ENCODE measurements at places on chromosomes 4 and X. TPM values are rescaled to one million over a fixed set of nuclear protein-coding genes. Genes with fewer than 3 reads are reported as not detected.

TIMM8A gene
- total RNA-seq, result 15.9 TPM

- no peak overlapping the region for H3K4me3 ChIP-seq
- no peak overlapping the region for H3K27ac ChIP-seq
- H3K36me3 ChIP-seq, result no peaks in the 10 kb centered on the region
- H3K4me1 ChIP-seq, result no peaks in the 10 kb centered on the region
- no peak for DNase-seq
These were observed 295.4 kb downstream of the TRIML1 start for GRCh38 chr4:188434643-188435042.

PAGE4 gene
- not detected for total RNA-seq

GRCh38 chr4:70778888-70779422 is 57.2 kb downstream of the RUFY3 start:
- H3K36me3 ChIP-seq, result peaks cover 4% of the 10 kb centered on the region
- H3K27ac ChIP-seq, result no peak overlapping the region
- no peaks in the 10 kb centered on the region for H3K4me1 ChIP-seq
- no peak overlapping the region for H3K4me3 ChIP-seq
- no peak for DNase-seq

MUC7 gene
- not detected for total RNA-seq

GRCh38 chr4:20075248-20075871 is 176.3 kb upstream of the SLIT2 start:
- H3K4me3 ChIP-seq, result no peak overlapping the region
- no peak for DNase-seq
- H3K27ac ChIP-seq, result no peak overlapping the region
- no peaks in the 10 kb centered on the region for H3K4me1 ChIP-seq

DNA sequence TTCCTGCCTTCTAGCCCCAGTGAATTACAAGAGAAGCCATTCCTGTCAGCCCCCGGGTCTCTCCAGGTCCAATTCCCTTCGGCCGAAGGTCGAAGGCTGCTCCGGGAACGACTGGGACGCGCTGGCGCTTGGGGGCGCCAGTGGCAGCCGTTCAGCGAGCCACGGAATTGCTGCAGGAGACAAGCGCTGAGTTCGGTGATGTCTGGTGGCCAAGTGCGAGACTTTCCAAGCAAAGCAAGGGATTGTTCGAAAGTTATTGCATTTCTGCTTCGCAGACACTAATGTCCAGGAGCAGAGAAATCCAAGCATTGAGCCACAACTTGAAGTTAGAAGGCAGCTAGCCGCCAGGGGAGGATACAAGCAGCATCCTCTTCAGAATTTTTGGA is 1.1 kb upstream of the DKK2 start:
- DNase-seq, result no peak
- H3K27me3 ChIP-seq, result peaks cover 46% of the 10 kb centered on the region
- no peak overlapping the region for H3K4me3 ChIP-seq
- H3K36me3 ChIP-seq, result peaks cover 2% of the 10 kb centered on the region
- H3K4me1 ChIP-seq, result peaks cover 24% of the 10 kb centered on the region

- DNase-seq, result no peak
- H3K36me3 ChIP-seq, result peaks cover 54% of the 10 kb centered on the region
- H3K4me1 ChIP-seq, result peaks cover 92% of the 10 kb centered on the region
- no peaks in the 10 kb centered on the region for H3K27me3 ChIP-seq
- H3K4me3 ChIP-seq, result peak overlapping the region; percentile 30
- peak overlapping the region; percentile 81 for H3K27ac ChIP-seq
These were observed 29.6 kb downstream of the LEF1 start for GRCh38 chr4:108139089-108139488.

DNA sequence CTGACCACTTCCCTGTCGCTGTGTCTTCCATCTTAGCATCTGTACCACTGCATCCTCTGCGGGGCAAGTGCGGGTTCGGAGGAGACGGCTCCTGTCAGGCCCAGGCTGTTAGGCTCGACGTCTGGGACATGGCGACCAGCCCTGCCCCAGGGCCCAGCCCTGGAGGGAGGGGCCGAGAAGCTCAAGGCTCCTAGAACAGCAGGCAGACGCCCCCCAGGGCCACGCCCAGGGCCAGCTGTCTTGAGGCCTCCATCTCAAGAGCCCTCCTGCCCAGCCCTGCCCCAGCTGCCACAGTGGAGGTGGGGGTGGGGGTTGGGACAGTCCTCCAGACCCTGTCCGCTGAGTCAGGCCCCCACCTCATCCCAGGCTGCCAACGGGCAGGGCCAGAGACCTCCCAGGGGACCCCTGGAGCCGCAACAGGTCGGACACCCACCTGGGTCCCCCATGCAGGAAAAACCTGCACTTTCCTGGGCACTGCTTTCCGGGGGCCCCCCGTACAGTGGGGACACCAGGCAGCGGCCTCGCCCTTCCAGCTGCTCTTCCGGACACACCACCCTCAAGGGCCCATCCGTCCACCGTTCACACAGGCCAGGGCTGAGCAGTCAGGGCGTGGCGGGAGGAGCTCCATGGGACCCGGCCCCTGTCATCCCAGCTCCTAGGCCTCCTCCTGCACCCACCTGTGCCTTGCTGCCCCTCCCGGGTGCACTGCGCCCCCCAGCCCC is 83.1 kb downstream of the FAM53A start:
- no peak overlapping the region for H3K4me3 ChIP-seq
- no peak overlapping the region for H3K27ac ChIP-seq
- no peaks in the 10 kb centered on the region for H3K27me3 ChIP-seq
- peaks cover 20% of the 10 kb centered on the region for H3K4me1 ChIP-seq
- no peaks in the 10 kb centered on the region for H3K36me3 ChIP-seq

ELOVL6 gene
- total RNA-seq, result 17.4 TPM

DNA sequence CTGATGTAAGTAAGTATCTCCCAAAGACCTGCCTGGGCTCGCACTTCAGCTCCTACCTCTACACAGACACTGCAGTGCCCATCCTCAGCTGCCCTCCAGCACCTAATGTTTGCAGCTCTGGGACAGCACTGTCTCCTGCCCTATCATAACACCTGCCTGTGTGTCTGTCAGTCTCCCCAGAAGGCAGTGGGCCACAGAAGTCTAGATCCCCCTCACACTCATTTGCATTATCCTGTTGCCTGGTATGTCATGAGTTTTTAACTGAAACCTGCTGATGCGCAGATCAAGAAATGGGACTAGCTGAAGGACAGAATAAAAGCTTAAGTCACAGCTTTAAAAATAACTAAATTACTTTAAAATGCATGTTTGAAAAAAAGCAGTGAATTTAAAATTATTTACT is 43.0 kb downstream of the LRP2BP start:
- no peak overlapping the region for H3K27ac ChIP-seq
- H3K4me3 ChIP-seq, result no peak overlapping the region
- peaks cover 33% of the 10 kb centered on the region for H3K36me3 ChIP-seq
- H3K27me3 ChIP-seq, result no peaks in the 10 kb centered on the region

DNA sequence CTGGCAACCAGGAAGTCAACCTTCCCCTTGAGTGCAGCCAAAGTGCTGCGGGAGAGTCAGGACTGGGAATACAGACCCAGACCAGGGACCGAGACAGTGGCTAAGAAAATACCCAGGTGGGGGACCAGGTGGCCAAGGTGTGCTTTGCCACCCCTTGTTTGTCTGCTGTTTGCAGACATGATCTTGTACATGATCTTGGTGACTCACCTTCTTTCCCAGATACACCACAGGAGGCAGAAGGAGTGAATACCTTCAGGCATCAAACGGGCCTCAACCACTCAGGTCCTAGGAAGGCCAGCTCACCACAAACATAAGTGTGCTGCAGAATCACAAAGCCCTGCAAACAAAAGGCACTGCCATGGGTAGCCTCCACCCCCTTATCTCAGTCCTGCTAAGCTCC is 62.0 kb downstream of the CNGA2 start:
- H3K4me3 ChIP-seq, result no peak overlapping the region
- no peaks in the 10 kb centered on the region for H3K4me1 ChIP-seq
- no peaks in the 10 kb centered on the region for H3K27me3 ChIP-seq
- H3K27ac ChIP-seq, result no peak overlapping the region
- DNase-seq, result no peak

CHM gene
- 17.9 TPM for total RNA-seq

KLB gene
- not detected for total RNA-seq

DNA sequence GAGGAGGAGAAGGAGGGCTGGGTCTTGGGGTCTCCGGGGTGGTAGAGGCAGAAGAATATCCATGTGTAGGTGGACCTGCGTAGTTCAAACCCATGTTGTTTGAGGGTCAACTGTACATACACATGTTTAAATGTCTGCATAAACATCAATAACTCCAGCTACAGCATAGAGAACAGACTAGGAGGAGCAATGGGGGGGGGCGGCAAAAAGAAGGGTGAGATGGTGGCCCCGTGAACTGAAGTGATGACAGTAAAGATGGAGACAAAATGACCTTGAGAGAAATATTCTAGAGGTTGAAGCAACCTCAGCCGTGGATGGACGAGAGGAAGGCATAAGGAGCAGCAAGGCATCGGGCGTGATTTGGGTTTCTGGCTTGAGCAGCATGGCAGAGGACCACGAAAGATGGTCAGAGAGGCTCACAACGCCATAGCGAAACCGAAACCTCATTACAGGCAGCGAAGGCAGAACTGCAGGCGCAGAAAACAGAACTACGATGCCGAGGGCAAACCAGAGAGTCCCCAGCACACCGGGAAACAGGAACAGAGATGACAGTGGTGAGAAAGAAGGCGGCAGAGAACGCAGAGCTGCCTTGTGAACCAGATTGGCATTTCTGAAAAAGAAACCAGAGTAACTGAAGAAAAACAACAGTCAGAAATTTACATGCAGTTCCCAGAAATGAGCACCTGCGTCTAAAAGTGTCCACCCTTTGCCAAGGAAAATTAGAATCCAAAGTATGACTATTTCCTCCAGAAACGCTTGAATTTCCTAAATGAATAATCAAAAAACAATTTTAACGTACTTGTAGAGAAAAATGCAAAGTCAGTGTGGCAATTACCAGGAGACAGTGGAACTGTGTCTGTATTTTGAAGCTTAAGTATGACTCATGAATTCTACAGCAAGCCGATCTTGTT is 50.3 kb upstream of the ENPP6 start:
- H3K4me1 ChIP-seq, result peaks cover 66% of the 10 kb centered on the region
- H3K27ac ChIP-seq, result peak overlapping the region; percentile 99
- H3K4me3 ChIP-seq, result peak overlapping the region; percentile 83
- peak; percentile 89 for DNase-seq
- no peaks in the 10 kb centered on the region for H3K27me3 ChIP-seq

DNA sequence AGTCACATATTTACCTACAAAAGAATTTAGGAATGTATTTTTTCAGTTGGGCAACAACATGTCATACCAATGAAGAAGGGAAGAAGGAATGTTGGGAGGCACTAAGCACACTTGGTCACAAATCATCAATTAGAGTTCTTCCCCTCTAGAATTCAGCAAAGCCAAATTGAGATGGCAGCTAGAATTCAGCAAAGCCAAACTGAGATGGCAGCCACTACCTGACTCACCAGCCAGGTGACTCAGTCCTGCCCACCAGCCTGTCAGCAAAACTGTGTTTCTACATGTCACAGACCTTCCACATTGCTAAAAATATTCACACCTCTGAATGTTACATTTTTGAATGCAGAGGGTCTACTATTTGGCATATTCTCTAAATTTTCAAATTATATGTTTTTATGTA is 63.2 kb upstream of the NOCT start:
- no peak overlapping the region for H3K27ac ChIP-seq
- peaks cover 10% of the 10 kb centered on the region for H3K27me3 ChIP-seq
- no peaks in the 10 kb centered on the region for H3K36me3 ChIP-seq
- no peaks in the 10 kb centered on the region for H3K4me1 ChIP-seq
- H3K4me3 ChIP-seq, result no peak overlapping the region

DNA sequence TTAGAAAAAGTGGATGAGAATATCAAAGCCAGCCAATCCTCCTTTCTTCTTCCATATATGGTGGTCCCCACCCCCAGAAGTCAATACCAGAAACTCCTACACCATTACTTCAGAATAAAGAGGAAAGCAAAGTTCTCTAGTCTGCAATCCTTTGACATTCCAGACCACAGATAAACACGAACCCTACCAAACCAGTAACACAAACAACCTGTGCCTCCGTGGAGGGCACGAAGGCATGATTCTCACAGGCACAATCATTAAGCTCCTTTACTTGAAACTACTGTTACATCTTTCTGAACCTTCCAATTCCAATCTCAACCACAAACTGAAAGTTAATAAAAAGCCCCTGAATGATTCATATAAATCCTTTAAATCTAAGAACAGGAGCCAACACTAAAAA is 16.3 kb downstream of the MAML3 start:
- H3K36me3 ChIP-seq, result peaks cover 5% of the 10 kb centered on the region
- peaks cover 10% of the 10 kb centered on the region for H3K27me3 ChIP-seq
- H3K27ac ChIP-seq, result no peak overlapping the region
- peaks cover 29% of the 10 kb centered on the region for H3K4me1 ChIP-seq
- no peak for DNase-seq

EXOC1L gene
- total RNA-seq, result not detected

RNF4 gene
- 105 TPM for total RNA-seq

GRCh38 chr4:139682741-139683151 is 17.1 kb downstream of the MGST2 start:
- peaks cover 30% of the 10 kb centered on the region for H3K36me3 ChIP-seq
- peaks cover 3% of the 10 kb centered on the region for H3K27me3 ChIP-seq
- H3K4me3 ChIP-seq, result no peak overlapping the region

- DNase-seq, result no peak
- peaks cover 8% of the 10 kb centered on the region for H3K36me3 ChIP-seq
- H3K4me3 ChIP-seq, result no peak overlapping the region
- no peaks in the 10 kb centered on the region for H3K4me1 ChIP-seq
These were observed 51.3 kb downstream of the ATP11C start for GRCh38 chrX:139881572-139881971.

DNA sequence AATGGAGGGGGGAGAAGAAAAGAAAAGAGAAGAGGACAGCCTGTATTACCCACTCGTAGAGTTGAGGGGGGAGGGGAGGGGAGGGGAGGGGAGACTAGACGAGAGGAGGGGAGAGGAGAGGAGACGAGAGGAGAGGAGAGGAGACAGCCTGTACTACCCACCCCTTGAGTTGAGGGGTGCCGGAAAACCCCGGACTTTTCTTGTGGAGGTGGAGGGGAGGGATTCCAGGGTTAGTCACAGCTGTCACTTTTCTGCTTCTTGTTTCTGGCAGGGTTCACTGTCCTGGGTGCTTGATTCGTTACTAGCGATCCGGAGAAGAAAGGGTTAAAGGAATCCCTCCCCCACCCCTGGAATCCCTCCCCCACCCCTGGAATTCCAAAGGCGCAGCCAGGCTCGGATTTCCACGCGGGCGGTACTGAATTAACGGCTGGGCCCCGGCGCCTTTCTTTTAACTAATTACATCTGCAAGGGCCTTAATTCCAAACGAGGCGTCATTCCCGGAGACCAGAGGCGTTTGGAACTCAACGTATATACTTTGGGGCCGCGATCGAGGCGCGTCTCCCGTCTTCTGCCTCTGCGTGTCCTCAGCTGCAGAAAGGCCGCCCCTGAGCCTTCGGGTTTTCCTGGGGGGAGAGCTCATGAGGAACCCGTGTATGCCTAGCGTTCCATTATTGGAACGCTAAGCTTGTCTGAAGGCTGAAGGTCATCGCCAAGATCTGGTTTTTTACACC is 20.1 kb upstream of the CSF2RA start:
- H3K27ac ChIP-seq, result no peak overlapping the region
- H3K4me1 ChIP-seq, result peaks cover 34% of the 10 kb centered on the region
- no peaks in the 10 kb centered on the region for H3K36me3 ChIP-seq
- peaks cover 2% of the 10 kb centered on the region for H3K27me3 ChIP-seq

- peaks cover 2% of the 10 kb centered on the region for H3K36me3 ChIP-seq
- H3K27ac ChIP-seq, result no peak overlapping the region
- H3K27me3 ChIP-seq, result no peaks in the 10 kb centered on the region
- DNase-seq, result peak; percentile 42
- peaks cover 36% of the 10 kb centered on the region for H3K4me1 ChIP-seq
- H3K4me3 ChIP-seq, result no peak overlapping the region
These were observed 50.7 kb downstream of the MAP7D3 start for GRCh38 chrX:136200466-136200865.

- no peaks in the 10 kb centered on the region for H3K27me3 ChIP-seq
- H3K27ac ChIP-seq, result no peak overlapping the region
- H3K4me1 ChIP-seq, result no peaks in the 10 kb centered on the region
- DNase-seq, result no peak
These were observed 187.6 kb upstream of the HAND2 start for GRCh38 chr4:173717581-173717980.

ABCB7 gene
- 21.6 TPM for total RNA-seq

Measured in activated CD8-positive, alpha-beta T cell treated with anti-CD3 and anti-CD28 coated beads, Interleukin-2, amount 10 ng/mL, durations not matched to agents 7 days and 5 days (primary cell).